ENCODE measurements at places on chromosomes 16 and 17. TPM values are rescaled to one million over a fixed set of nuclear protein-coding genes. Genes with fewer than 3 reads are reported as not detected.

CCL4L2 gene
- total RNA-seq = 4.0 TPM

AHSP gene
- total RNA-seq = not detected

DNA sequence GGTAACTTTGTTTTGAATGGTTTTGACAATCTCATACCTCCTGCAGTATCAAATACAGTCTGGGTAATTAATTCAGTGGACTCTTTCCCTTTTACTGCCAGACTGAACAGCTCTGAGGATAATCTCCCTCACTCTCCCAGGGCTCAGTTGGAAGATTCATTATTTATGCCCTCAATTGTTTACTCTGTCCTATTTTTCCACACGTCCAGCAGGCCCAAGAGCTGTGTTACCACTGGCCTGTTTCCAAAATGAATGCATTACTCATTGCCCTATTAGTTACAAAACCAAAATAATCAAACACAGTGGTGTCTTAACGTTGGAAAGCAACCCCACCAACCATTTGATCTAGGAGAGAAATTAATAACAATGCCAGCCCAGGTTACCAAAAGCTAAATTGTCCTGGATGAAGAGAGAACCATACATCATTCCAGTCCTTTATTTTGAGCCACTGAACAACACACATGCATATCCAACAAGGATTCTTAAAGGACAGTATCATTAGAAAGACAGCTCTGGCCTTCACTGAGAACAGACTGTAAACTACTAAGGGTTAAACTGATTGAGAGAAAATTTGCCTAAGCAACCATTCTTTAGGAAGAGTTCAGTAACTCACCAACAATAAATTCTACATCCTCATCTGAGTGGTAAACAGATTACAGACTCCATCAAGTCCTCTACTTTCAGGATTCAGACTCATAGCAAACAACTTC lies 34.5 kb downstream of the FAM222B start:
- DNase-seq = no peak
- no peaks in the 10 kb centered on the region for H3K36me3 ChIP-seq
- H3K27ac ChIP-seq = peak overlapping the region; percentile 96
- no peak overlapping the region for H3K4me3 ChIP-seq
- H3K4me1 ChIP-seq = peaks cover 56% of the 10 kb centered on the region

MATCAP1 gene
- total RNA-seq = 37.4 TPM

- H3K36me3 ChIP-seq = no peaks in the 10 kb centered on the region
- H3K4me3 ChIP-seq = no peak overlapping the region
- no peaks in the 10 kb centered on the region for H3K4me1 ChIP-seq
- H3K27me3 ChIP-seq = no peaks in the 10 kb centered on the region
- DNase-seq = no peak
Measured at GRCh38 chr16:5633845-5634440, 536.3 kb upstream of the EEF2KMT start.
